NCI-H526 (cell line): ENCODE measurements at places on chromosomes 1 and 21.

DNA sequence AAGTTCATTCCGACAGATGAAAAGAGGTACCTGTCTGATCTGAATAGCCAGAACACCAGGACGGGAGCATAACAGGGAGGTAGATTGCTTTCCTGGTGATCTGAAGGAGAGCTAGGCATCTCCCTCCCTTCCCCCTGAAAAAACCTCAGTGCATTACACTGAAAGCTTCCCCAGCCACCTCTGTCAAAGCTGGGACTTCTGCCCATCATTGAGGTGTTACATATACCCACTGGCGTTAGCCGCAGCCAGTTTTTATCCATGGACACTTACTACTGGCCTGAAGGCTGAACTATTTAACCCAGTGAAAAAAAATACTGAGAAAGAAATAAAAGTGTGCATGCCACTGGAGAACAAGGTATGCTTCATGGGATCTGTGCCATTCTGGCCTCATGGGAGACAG, 568.3 kb upstream of the ADAMTS5 start:
- DNase-seq: no peak

DNA sequence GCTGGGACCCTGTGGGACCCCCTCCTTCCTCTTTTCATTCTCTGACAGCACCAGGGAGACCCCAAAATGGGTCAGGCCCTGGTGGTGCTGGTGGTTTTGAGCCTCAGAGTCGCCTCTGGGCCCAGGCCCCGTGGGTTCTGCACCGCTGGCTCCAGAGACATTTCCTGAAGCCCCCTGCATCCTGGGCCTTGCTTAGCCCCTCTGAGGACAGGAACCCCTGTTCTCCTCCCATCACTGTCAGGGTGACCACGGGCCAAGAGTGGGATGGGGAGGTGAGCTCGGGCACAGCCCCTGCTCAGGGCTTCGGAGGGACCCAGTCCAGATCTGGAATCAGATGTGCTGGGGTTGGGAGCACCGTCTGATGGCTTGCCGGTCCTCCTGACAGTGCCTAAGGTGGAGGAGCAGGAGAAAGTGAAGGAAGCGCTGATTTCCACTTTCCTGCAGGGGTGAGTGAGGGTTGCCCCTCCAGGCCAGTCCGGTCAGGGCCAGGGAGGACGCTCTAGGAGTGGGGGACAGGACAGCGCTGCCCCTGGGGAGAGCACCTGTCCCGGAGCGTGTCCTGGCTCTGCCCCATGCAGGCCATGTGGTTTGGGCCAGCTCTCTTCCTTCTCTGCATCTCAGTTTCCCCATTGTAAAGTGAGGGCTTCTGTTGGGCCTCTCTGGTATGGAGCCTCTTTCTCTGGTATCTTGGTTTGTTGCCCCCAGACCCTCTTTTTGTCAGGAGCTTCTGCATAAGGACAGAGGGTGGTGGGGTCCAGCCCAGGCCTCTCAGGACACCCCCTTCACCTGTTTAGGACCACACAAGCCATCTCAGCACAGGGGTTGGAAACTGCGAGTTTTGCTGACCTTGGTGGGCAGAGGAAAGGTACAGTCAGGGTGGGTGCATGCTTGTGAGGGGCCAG, 71.0 kb downstream of the TRIM11 start:
- no peak for DNase-seq

DNA sequence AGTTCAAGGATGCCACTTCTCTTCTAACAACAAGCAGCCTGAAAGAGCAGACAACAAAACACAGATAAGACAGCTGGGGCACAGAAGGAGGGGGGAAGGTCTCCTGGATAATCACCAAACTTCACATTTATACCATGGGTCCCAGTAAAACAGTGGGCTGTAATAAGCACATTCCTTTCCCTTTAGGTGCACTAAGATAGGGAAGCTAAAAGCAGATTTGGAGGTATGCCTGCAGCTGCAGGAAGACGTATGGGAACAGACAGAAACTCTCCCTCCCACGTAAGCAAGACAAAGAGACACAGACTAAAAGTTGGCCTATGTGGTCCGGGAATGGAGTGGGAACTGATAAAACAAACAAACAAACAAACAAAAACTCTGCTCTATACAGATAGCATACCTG, 612.1 kb downstream of the MRPL39 start:
- DNase-seq: no peak

DNA sequence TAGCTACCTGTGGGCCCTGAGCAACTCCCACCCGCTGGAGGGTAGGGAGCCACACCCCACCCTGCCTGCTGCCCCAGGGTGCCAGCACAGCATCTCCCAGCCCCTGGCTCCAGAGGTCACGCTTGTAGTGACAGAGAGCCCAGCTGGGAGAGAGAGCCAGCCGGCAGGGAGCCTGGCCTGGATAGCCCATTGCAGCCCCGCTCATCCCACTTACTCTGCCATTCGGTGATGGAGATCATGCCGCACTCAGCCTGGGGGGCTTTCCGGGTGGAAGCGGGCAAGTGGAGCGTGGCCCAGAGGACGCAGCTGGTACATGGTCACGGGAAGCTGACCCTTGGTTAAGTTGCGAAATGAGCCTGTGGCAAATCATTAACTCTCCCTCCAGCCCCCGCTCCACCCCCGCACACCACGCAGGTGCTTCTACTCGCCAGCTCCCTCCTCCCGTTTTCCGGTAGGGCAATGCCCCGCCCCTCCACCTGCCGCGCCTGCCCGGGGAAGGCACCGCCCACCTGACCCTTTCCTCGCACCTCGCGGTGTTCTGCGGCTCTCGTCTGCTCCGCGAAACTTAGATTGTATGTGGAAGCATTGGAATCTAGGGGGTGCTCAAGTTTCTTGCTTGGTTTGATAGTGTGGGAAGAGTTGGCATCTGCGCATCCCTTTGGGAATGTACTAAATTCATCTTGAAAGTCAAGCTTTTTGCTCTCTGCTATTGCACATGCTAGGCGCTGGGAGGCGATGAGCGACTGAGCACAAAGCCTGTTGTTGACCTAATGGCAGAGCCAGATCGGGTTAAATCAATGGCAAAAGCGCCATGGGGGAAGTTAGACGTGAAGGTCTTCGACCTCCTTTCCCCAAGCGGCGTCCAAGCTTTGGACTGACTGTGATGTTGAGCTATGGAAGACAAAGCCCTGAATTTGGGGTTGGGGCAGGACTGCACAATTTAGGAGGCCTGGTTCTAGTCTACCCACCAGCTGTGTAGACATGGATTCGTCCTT, at the start of gene GOLT1A:
Gene GOLT1A, minus strand, starts transcription at position 321 of the 995 bp plus-strand sequence. Its CDS starts 82 bp downstream, at position 239.
- DNase-seq: peak; percentile 91

- no peak for DNase-seq
Measured at GRCh38 chr1:17475752-17476151, 36.3 kb upstream of the RCC2 start.

DNA sequence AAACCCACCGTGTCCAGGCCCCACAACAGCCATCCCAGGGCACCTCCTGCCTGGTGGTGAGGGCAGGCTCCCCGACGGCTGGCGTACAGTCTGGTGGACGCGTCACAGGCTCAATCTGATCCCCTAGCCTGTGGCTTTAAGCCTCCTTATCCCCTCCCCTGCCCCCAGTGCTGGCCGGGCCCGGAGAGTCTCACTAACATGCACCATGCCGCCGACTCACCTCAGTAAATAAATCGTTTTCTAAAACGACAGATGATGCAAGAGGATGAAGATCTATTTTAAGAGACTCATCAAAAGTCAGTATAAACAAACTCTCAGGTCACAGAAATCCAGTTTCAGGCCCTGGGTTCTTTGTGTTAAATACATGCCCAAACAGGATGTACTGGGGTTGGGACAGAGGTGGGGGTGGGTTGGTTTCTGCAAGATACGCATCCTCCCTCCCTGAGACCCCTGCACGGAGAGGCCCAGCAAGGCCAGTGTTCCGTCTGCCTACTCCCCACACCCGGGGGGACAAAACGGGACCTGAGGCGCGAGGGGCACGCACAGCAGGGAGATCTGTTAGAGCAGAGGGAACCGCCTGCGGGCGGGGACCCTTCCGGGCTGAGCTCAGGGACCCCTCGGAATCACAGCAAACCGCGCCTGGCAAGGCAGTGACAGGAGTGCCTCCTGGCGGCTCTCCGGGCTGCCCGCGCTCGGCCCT, 3.1 kb downstream of the PANK4 start:
- DNase-seq: no peak

- no peak for DNase-seq
Measured at GRCh38 chr1:115647919-115648650, 6.3 kb downstream of the VANGL1 start.

DNA sequence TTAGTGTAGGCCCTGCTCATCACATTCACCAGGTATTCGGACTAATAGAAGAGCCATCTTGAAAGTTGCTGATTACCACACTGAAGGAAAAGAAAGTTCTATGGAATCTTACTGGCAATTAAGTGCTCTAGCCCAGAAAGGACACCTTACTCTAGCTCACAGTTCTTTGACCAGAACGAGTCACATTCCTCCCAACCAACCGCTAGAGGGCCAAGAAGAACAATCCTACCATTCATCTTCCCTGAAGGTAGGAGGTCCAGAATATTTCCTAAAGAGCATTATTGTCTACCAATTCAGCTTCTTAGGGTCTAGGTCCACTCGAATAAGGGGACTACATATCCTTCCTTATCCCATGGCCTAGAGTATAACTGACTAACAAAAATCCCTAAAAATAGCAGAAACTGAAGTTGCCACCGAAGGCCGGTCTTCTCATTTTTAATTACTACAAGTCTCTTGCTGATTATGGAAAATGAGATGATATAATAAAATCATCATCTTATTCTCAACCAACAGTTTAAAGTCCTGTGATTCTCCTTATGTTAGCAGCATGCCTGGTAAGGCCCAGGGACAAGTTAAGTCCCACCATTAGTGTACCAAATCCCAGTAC, 2.7 kb upstream of the FMO1 start:
- peak; percentile 51 for DNase-seq

DNA sequence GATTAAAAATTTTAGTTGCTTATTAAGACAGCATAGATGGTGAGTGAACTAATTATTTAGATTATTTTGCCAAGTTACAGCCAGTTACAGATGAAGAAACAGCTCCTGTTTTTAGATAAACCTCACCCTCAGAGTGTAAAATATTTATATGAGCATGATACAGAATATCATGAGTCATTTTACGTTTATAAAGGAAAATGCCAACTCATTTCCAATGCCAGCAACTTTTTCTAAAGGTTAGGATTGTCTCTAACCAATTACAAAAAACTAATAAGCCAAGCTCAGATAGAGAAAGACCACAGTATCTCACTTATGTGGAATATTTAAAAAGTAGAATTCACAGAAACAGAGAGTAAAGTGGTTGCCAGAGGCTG, 590.1 kb downstream of the LTN1 start:
- DNase-seq: no peak

- DNase-seq: peak; percentile 68
Measured at GRCh38 chr21:38913120-38913892, 107.6 kb downstream of the ETS2 start.

GRCh38 chr1:85824066-85824840, 116.0 kb upstream of the ZNHIT6 start:
- no peak for DNase-seq

GRCh38 chr1:64983110-64983509, 16.8 kb upstream of the JAK1 start:
- no peak for DNase-seq

DNA sequence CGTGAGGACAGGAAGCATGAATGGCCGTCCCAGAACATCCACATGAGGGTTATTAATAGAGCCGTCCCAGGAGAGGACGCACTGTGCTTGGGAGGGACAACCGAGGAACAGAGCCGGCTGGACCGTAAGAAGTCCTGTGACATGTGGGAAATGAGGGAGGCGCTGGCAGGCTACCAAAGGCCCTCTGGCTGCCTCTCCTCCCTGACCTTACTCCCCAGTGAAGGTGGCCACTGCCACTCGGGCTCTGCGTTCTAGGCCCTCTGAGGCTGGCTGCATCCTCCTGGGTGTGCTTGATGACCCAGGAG, 15.5 kb upstream of the NPPB start:
- DNase-seq: no peak

- DNase-seq: no peak
Measured at GRCh38 chr1:87111659-87112371, 197.4 kb downstream of the HS2ST1 start.

DNA sequence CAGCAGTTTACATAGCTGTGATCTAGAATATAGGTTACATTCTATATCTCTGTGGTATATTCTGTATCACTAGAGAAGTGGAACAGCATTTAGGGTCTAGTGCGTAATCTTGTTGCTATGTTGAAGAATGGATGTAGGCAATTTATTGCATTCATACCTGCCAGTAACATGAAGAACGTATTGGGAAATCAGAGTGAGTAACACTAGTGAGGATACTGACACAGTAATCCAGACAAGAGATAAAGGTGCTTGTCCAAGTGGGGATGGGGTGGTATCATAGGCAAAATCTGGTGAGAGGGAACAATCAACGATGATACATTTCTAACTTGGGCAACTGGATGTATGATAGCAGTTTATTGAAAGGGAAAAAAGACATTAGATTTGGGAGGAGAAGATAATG, 9.8 kb downstream of the PPP2R5A start:
- DNase-seq: no peak

GRCh38 chr1:39980555-39981313, 25.8 kb downstream of the MFSD2A start:
- DNase-seq: no peak

DNA sequence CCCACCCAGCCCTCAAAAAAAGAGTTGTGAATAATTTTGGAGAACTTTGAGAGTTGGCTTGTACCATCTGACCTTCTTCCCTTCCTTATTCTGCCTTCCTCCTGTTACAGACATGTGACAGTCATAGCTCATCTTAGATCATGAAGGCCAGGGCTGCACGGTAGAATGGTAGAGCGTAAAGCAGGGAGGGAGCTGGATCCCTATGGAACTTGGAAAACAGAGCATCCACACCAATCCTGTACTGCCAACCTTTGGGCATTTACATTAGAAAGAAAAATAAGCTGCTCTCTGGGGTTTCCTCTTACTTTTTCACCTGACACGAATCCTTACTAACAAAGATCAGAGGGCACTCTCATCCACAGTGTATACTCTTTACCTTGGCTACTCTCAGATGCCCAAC, 121.5 kb downstream of the GPR52 start:
- DNase-seq: no peak

- no peak for DNase-seq
Measured at GRCh38 chr1:230594214-230594773, 48.0 kb upstream of the COG2 start.

- DNase-seq: no peak
Measured at GRCh38 chr1:9027307-9027706, 1.1 kb upstream of the SLC2A7 start.

DNA sequence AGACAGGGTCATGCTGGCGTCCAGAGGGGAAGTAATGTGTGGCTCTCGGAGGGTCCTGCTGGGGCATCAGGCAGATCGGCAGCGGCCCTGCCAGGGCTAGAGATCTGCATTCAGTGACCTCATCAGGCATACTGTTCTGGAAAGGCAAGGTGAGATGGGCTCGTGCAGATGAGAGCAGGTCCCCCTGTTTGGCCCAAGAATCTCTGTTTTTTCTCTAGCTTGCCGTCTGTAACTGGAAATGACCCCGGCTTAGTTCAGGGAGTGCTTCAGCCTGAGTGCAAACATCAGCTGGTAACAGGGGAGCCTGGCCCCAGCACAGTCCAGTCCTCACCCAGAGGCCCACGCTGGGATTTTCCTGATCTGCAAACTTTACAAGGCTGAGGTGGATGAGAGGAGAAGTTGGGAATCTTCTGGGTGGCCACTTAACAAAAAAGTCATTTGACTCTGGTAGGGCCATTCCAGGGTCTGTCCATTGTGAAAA, 2.1 kb downstream of the FAM163A start:
- DNase-seq: no peak
